ENCODE measurements at places on chromosomes 13 and 19.

- DNase-seq, result no peak
Measured at GRCh38 chr13:48567515-48568369, 34.9 kb upstream of the RCBTB2 start.

DNA sequence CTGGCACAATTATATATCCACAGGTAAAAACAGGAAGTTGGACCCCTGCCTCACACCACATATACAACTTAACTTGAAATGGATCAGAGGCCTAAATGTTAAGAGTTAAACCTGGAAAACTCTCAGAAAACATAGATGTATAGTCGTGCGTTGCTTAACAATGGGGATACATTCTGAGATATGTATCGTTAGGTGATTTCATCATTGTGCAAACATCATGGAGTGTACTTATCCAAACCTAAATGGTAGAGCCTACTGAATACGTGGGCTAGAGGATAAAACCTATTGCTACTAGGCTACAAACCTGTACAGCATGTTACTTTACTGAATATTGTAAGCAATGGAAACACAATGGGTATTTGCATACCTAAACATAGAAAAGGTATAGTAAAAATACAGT, 14.8 kb upstream of the CALM3 start:
- no peak for DNase-seq

- DNase-seq, result no peak
Measured at GRCh38 chr13:51957377-51958216, 53.7 kb downstream of the ATP7B start.

GRCh38 chr19:10343495-10343894, 4.1 kb upstream of the ICAM3 start:
- DNase-seq, result no peak

DNA sequence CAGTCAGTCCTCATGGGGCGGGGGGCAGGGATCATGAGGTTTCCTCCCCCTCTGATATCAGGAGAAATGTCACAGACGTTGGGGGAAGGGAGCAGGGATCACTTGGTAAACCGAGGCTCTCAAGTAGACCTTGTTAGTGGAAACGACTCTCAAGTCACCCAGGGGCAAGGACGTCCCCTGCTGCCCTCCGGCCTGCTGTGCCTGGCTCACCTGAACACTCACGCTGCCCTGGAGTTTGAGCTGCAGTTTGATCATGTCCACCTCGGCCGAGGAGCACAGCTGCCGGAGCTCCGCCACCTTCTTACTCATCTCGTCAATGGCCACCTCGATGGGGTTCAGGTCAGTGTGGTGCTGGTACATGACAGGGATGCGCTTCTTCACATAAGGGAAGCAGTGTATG, 47.6 kb upstream of the SLC15A1 start:
- DNase-seq, result no peak

DNA sequence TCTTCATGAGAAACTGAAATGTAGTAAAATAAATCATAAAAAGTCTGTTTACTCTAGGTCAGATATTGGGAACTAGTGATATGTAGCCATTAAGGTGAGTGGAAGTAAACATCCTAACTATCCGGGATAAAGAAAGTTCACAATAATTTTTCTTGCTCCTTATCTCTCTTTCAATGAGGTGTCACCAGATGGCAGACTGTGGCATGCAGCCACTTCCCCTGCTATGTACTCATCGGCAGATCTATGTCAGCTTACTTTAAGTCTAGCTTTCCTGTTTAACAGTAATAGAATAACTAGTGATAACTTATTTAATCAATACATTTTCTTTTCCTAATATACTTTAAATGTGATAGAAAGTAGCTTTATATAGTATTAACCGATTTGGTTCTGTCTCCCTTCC, 181.9 kb downstream of the NDFIP2 start:
- DNase-seq, result no peak
